ENCODE measurements at places on chromosomes 2 and 18.

DNA sequence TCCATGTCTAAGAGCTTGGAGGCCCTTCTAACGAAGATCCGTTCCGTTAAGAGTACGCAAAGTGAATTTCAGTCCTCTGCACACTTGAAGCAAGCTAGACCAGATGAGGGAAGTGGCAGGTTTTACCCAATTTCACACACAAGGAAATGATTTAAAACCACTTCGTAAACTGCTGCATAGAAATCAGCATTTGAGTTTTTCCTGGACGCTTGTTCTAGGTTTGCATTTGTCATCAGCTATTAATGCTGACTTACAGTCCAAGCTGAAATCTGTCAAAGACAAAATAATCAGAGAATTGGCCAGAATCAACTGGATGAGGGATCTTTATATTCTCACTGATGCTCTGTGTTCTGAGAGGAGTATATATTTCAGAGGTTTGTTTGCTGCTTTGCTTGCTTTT lies 117.6 kb upstream of the RASGRP3 start:
- DNase-seq, result no peak

DNA sequence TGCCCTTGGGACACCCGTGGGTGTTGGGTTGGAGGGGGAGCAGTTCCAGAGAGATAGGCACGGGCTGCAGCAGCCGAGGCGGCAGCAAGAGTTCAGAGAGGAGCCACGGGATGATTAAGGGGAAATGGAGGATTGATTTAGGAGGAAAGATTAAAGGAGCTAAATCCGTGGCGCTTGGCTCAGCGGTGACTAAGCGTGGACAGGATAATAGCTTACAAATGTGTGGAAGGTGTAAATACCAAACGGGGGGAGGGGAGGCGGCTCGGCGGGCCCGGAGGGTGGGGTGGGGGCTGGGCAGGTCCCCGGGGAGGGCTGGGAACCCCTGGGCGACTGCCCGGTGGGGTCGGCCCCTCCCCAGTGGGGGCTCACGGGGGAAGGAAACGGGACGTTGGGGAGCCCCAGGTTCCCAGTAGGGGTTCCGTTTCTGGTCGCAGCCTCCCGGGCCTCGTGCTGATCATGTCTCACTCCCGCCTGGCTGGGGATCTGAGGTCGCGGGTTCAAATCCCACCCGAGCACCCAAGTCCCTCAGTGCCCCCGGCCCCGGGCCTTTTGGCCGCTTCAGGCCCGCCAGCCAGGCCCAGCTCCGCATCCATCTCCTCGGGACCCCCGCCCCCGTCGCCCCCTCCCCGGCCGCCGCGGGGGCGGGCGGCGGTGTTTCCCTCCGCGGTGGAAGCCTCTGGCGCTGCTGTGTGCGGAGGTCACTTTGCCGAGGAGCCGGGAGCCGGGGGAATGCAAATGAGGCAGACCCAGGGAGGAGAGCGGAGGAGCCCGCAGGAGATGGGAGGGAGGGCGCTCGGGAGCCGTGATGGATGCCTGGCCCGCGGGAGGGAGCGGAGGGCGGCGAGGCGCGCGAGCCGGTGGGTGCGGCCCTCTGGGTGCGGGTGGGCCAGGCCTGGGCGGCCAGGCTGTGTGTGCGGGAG lies 8.1 kb downstream of the ASIC4 start:
- DNase-seq, result no peak

- no peak for DNase-seq
Observed at GRCh38 chr2:241489733-241490680, 18.4 kb downstream of the STK25 start.

GRCh38 chr2:28365158-28365557 lies 27.5 kb upstream of the FOSL2 start:
- DNase-seq, result no peak

DNA sequence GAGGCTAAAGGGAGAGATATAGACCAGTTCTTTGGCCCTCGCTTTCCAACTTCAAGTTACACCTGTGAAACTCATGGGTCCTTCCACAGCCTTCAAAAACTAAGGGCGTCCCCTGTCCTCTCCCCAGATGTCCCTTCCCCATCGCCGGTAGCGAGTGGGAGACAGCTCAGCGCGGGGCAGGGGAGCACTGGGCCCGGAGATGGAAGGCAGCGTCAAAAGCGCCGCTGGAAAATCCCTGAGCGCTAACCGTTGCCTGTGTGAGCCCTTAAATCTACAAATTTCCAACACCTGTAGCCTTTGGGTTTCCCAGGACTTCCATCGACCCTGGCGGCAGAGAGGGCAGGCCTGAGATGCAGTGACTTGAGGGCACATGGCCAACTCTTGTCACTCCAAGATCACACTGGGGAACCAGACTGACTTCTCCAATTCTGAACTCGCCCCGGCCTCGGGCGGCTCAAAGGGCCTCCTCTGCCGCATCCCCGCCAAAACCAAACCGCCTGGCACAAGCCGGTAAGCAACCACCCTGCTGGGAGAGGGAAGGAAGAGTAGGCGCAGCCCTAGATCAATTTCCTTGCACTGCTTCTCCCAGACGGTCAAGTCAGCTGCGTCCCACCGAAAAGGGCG lies 879 bp upstream of the EPAS1 start:
- DNase-seq, result no peak

GRCh38 chr2:83470928-83471327 lies 988.2 kb downstream of the SUCLG1 start:
- no peak for DNase-seq

GRCh38 chr2:223165423-223166214 lies 113.6 kb downstream of the KCNE4 start:
- no peak for DNase-seq

GRCh38 chr2:120488531-120488930 lies 142.6 kb downstream of the INHBB start:
- DNase-seq, result no peak

- DNase-seq, result no peak
Observed at GRCh38 chr2:84700006-84700405, 180.9 kb downstream of the TRABD2A start.

DNA sequence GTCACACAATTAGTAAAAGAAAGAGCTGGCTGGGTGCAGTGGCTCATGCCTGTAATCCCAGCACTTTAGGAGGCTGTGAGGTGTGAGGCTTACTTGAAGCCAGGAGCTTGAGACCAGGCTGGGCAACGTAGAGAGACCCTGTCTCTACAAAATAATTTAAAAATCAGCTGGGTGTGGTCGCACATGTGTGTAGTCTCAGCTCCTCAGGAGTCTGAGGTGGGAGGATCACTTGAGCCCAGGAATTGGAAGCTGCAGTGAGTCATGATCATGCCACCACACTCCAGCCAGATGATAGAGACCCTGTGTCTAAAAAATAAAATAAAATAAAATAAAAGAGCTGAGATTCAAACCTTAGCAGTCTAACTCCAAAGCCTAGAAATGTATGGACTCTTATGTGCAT lies 39.0 kb upstream of the NEDD4L start:
- DNase-seq, result no peak

- no peak for DNase-seq
Observed at GRCh38 chr2:236101311-236101950, 66.8 kb downstream of the GBX2 start.

All from GM12878 (cell line).